ENCODE measurements at places on chromosomes 3 and 15. TPM values are rescaled to one million over a fixed set of nuclear protein-coding genes. Genes with fewer than 3 reads are reported as not detected.

Gene COLQ
- 1.6 TPM for total RNA-seq

Gene PRTG
- total RNA-seq = 0.87 TPM

Gene OIP5
- 0.88 TPM for total RNA-seq

Gene SPG21
- 69.5 TPM for total RNA-seq

Gene ROPN1B
- total RNA-seq = not detected

Gene SNX33
- 20.3 TPM for total RNA-seq

Gene SEMA6D
- total RNA-seq = 3.7 TPM

Gene MEX3B
- total RNA-seq = 3.0 TPM
